Activated naive CD4-positive, alpha-beta T cell treated with anti-CD3 and anti-CD28 coated beads, Interleukin-2, amount 50 U/mL, for 16 hours (primary cell): ENCODE measurements at places on chromosomes 4 and X.
A peak's percentile ranks its signal among the peaks of the same experiment; 100 is the strongest.

DNA sequence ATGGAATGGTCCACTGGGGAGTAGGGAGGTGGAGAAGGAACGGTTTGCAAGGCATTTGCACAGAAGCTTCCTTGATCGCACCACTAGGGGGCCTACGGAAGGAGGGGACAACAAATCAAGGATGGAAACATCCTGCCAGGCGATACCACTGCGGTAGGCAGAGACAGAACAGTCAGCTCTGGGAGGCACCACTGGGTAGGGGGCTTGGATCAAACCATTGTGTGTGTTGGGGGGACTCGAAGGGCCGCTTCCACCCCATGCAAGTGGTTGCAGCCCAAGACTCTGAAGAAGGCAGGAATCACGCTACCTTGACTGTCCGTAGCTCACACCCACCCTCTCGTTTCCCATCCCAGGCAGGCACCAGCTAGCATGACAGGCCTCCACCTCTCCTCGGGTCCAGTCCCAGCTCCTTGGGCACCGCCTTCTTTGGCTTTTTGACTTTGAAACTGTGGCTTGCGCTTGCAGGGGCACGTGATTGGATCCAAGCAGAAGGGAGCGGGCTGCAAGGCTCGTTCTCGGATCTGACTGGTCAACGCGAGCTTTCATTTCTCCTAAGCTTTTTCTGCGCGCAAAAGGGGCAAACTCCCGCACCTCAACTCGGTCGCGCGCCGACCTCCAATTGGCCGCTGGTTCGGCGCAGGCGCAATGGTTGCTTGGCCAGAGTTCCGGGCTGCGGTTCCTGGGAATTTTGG, 28.4 kb downstream of the GAGE1 start:
- peak; percentile 20 for DNase-seq

DNA sequence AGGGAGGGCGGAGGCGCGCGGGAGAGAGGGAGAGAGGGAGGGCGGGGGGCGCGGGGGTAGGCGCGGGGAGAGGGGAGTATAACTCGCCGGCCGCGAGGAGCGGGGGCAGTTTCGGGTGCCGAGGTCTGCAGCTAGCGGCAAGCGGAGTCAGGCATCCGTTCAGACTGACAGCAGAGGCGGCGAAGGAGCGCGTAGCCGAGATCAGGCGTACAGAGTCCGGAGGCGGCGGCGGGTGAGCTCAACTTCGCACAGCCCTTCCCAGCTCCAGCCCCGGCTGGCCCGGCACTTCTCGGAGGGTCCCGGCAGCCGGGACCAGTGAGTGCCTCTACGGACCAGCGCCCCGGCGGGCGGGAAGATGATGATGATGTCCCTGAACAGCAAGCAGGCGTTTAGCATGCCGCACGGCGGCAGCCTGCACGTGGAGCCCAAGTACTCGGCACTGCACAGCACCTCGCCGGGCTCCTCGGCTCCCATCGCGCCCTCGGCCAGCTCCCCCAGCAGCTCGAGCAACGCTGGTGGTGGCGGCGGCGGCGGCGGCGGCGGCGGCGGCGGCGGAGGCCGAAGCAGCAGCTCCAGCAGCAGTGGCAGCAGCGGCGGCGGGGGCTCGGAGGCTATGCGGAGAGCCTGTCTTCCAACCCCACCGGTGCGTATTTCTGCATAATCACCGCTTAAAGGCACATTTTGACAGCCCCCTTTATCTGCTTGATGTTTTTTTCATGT, at the start of gene POU4F2:
POU4F2 (plus strand) TSS at position 108 of the 720 bp plus-strand sequence; CDS start at position 356, 248 bp downstream.
- no peak for DNase-seq

GRCh38 chrX:108224727-108225621, 133.4 kb downstream of the ATG4A start:
- no peak for DNase-seq

GRCh38 chrX:24493740-24494581, 28.9 kb downstream of the PDK3 start:
- DNase-seq: no peak

DNA sequence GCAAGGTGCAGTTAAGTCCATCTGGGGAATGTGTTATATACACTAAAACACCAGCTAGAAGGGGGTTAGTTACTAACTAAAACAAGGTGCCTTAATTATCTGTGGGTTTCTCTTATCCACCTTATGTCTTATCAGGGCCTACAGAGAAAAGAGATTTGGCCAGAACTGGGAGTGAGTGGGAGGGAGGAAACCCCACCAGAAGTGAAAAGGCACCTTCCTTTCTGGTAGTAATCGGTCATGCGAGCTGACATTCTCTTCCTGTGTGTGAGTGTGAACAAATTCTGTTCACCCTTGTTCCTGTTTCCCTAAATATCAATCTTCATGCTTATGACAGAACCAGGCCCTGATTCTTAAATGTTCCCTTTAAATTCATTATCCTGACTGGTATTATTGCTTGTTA, 43.5 kb downstream of the SRPX2 start:
- no peak for DNase-seq

DNA sequence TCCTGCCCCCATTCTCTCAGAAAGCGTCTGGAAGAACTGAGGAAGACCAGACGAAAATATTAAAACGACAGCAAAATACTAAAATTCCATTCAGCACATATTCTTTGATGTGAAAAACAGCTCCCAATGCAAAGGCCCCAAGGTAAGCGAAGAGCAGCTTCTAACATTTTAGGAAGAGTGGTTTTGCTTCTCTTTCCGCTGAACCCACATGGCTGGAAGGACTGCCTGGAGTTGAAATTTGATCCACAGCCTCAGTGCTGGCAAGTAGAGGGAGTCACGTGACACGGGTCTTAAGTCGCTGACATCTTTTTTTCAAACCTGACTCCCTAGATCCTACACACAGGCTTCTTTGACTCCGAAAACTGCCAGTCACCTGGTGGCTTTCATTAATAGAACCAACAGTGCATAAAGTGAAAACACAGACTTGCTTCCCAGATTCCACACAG, at the start of gene FAM13A:
FAM13A (minus strand) TSS at position 233 of the 446 bp plus-strand sequence; CDS start at position 12, 221 bp downstream.
- DNase-seq: no peak

DNA sequence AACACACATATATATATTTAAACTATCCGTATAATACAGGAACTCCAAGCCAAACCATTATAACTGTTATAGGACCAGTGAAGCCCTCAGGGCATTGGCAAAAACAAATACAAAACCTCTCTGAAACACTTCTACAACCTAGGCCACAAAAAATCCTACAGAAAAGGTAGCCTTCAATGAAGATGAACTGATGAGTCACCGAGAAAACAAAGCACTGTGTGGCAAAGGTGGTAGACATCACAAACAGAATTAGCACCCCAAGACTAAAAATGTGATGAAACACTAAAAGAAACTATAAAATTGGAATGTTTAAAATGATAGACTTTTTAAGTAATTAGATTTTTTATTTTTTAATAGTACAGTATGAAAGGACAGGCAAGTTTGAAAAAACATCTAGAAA, 5.5 kb upstream of the HSPA4L start:
- DNase-seq: no peak

- DNase-seq: no peak
These were observed 54.4 kb upstream of the HS3ST1 start for GRCh38 chr4:11483046-11483445.

DNA sequence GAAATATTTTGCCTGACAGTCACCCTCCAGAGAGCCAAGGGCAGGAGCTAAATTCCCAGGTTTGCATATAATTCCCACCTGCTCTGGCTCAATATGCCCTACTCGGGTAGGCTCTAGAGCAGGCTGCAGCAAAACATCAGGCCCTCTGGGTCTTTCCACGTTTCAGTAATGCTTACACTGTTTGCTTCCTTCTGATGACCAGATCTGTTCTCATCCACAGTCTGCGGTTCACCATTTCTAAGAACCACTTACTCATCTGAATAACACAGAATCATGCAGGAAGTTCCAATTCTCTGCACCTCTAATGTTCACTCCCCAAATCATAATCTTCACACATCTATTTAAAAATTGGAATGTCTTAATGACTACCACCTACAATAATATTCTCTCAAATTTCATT, 141.4 kb downstream of the PPP3CA start:
- peak; percentile 12 for DNase-seq

DNA sequence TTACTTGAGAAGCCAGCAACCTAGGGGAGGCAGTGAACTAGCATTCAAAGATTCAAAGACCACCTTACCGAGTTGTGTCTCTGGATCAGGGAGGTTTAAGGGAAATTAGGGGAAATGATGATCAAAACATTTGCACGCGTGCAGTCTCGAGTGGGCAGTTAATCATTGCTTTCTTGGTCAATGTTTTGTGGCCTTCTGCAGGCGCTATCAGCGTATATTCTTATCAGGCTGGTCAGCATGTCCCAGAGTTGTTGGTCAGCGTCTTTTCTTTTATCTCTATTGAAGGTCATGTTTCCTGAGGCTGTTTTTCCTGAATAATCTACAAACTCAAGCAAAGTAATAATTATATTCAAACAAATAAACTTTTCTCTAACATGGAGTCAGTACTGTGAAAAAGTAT, 84.0 kb upstream of the ZNF81 start:
- DNase-seq: no peak

GRCh38 chrX:129983575-129984110, 1.2 kb downstream of the BCORL1 start:
- peak; percentile 8 for DNase-seq

DNA sequence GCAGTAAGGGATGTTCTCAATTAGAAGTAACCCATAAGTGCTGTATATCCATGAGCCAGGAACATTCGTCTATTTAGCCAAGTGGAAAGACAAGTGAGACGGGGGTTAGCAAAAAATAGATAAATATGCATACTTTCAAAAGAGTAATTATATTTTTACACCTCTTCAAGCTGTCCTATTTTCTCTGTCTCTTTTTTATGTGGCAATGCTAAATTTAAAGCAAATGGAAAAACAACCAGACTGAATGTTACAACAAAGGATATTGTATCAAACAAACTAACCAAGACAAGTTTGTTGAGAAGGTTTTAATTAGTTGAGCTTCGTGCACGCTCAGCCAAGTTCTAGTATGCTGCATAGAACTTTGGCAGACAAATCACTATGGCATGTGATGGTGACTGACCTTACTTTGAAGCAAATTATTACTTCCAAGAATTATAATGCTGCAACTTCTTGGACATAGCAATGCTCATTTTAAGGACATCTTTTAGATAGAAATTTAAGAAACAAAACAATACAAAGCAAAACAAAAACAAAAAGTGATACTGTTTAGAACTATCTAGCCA, 61.4 kb upstream of the TMEM150C start:
- DNase-seq: no peak
